ENCODE measurements at places on chromosomes 3 and 15.

- DNase-seq = no peak
These were observed 91.8 kb downstream of the BTD start for GRCh38 chr3:15693355-15693754.

GRCh38 chr3:155886915-155887314, 16.5 kb downstream of the GMPS start:
- no peak for DNase-seq

DNA sequence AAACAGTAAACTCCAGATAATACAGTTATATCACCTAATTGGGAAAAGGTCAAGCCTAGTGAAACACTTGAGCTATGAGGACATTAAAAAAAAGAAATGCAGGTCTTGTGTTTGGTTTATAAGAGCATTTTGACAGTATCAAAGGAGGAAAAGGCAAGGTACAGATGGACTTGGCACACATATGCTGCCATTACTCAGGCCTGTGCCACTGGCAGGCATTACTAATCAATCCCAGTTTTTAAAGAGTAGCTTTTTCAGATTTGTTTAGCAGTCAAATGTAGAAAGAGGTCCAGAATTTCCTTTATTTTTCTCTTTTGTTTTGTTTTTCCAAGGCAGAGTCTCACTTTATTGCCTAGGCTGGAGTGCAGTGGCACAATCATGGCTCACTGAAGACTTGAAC, 38.9 kb downstream of the MDFIC2 start:
- no peak for DNase-seq

GRCh38 chr15:74552773-74553441, 11.9 kb downstream of the ARID3B start:
- no peak for DNase-seq

GRCh38 chr15:25054329-25054728, 99.5 kb downstream of the SNRPN start:
- no peak for DNase-seq

- DNase-seq = no peak
These were observed 419.9 kb downstream of the ERC2 start for GRCh38 chr3:56048331-56048730.

DNA sequence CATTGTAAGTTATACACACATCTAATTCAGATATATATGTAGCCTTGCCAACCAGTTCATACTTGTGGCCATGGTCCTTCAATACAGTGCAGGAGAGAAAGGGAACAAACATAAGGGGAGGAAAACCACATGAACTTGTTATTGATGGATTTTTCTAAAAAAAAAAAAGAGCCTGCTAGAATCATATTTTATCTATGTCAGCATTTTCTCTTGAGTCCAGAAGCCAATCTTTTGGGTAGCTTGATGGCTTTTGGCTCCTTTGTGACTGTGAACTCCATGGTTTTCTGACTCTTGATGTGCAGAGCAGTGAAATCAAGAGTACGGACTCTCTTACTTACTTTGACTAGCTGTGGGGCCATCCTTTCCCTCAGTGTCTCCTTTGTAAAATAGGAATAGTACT, 197.4 kb upstream of the DPH6 start:
- no peak for DNase-seq

GRCh38 chr15:98949624-98950023, 58.0 kb downstream of the PGPEP1L start:
- no peak for DNase-seq

DNA sequence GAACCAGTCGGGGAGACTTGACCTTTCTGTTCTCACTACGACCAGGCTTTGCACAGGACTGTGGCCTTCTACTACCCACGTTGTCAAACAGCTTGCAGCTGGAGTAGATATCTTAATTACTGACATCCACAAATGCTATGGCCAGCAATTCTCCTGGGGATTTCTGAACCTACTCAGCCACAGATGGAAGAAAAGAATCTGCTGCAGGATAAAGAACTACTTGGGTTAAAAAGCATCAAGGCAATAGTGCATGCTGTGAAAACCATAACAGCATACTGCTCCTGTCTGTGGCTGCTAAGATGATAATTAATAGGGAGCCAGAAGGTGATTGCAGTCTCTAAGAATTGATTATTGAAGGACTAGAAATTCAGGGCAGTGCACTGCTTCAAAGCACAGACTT, 859.2 kb upstream of the SEMA6D start:
- DNase-seq = no peak

GRCh38 chr3:16665282-16665741, 60.1 kb upstream of the DAZL start:
- no peak for DNase-seq

- no peak for DNase-seq
These were observed 319.9 kb upstream of the GBE1 start for GRCh38 chr3:82081351-82081750.

DNA sequence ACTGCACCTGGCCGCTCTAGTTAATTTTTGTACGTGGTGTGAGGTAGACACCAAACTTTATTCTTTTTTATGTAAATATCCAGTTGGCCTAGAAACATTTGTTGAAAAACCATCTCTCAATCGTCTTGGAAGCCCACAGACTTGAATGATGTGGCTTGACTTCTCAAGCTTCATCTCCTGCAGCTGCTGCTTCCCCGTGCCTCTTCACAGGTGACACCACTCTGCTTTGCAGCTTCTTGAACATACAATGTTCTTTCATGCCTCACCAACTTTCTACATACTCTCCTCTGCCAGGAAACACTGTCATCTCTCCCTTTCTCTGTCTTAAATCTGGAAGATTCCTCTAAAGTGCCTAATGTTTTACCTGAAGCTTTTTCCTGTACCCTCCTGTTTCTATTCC, 35.6 kb downstream of the MAP6D1 start:
- DNase-seq = no peak

GRCh38 chr15:45122719-45123118, 7.0 kb downstream of the DUOXA1 start:
- DNase-seq = no peak

GRCh38 chr3:171881251-171881650, 38.1 kb downstream of the TMEM212 start:
- no peak for DNase-seq

DNA sequence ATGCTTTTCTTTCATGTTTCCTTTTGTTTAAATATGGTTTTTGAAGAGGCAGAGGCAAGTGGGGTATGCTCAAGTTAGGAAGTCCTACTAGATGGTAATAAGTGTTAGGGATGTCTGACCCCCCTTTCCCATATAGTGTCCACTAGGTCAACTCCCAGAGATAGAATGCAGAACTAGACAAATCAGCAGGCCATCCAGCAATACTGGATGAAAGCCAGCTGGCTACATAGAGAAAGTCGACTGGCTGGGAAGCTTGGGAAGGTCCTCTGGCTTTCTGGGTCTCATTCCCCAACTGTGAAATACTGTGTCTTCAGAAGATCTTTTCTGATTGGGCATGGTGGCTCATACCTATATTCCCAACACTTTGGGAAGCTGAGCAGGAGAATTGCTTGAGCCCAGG, 113.8 kb downstream of the SNRK start:
- DNase-seq = no peak

- no peak for DNase-seq
These were observed 179.5 kb downstream of the WNT5A start for GRCh38 chr3:55307622-55308021.

DNA sequence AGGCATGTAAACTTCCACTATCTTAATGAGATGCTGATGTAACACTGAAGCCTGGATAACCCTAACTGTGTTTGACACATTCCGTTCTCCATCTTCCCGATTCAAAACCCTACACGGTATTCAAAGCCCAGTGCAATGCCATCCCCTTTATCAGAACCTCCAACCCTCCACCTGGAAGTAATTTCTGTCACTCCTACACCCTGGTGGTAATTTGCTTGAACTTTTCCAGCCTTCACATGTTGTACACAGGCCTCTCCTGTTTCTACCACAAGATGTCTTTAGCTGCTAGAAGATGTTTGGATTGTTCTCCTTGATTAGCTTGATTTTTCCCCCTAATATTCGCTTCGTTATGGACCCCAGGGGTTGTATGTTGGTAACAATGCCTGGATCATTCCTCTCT, 208.9 kb downstream of the CHST2 start:
- no peak for DNase-seq

DNA sequence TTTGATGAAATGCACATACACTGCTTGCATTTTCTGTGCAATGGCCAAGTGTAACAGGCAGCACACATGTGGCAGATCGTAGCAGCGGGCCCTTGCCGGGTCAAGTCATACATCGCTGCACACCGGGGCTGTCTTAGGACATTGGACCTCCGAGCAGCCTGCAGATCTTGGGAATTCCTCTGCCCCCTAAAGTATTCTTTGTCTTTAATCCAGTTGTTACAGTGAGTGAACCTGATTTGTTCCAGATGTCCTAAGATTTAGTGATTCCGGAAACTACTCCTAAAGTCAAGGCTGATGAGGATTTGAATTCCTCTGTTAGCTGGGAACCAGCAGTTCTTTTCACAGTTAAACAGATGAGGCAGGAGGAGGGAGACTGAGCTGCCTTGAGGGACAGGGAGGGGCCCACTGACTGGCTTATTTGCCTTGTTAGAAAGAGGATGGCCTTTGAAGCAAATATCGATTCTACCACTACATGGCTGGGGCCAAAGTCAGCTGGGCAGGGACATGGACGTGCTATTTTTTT, 190.7 kb upstream of the CTDSPL start:
- DNase-seq = no peak

DNA sequence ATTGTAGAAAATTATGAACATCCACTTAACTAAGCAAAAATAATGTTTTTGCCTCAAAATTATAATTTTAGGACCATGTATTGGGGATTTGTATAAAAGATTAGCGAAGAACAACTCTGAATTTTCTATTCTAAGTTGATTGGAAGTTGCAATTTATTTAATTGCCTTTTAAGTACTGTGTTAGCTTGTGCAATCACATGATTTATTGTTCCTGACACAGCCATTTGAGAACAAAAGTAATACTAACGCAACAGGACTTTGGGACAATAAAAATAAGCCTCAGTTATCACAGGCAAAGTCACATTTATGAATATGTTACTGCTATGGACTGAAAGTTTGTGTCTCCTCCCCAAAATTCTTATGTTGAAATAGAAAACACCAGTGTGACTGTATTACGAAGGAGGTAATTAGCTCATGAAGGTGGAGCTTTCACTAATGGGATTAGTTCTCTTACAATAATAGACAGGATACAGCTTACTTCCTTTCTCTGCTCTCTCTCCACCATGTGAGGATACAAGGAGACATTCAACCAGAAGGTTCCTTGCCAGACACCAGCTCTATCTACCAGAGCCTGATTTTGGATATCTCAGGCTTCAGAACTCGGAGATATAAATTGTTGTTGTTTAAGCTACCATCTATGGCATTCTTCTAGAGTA, 745.9 kb downstream of the ZBBX start:
- no peak for DNase-seq

DNA sequence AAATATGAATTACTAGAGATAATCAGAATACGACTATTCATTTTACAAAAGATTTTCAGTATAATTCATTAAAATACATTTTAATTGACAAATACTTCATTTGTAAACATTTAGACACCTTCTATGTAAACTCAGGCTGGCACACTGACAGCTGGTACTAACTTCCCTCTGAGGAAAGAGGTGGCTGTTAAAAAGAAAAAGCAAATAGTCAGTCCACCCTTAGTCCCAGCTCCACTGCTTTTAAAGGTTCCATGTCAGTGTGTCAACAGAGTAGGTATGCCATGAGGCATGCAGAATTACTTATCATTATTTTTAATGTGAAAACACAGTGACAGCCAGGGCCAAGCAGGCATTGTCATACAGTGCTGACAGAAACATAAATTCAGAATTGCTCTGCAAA, 16.1 kb downstream of the TM6SF1 start:
- no peak for DNase-seq

- no peak for DNase-seq
These were observed 5.8 kb downstream of the TRA2B start for GRCh38 chr3:185931777-185932612.

GRCh38 chr3:147906285-147906684, 497.1 kb downstream of the ZIC1 start:
- DNase-seq = no peak

- no peak for DNase-seq
These were observed 110.7 kb upstream of the TMCO5A start for GRCh38 chr15:37823601-37824275.

- DNase-seq = no peak
These were observed 1059.0 kb downstream of the TUSC7 start for GRCh38 chr3:117768581-117768980.

GRCh38 chr3:81713031-81713430, 48.4 kb downstream of the GBE1 start:
- no peak for DNase-seq

DNA sequence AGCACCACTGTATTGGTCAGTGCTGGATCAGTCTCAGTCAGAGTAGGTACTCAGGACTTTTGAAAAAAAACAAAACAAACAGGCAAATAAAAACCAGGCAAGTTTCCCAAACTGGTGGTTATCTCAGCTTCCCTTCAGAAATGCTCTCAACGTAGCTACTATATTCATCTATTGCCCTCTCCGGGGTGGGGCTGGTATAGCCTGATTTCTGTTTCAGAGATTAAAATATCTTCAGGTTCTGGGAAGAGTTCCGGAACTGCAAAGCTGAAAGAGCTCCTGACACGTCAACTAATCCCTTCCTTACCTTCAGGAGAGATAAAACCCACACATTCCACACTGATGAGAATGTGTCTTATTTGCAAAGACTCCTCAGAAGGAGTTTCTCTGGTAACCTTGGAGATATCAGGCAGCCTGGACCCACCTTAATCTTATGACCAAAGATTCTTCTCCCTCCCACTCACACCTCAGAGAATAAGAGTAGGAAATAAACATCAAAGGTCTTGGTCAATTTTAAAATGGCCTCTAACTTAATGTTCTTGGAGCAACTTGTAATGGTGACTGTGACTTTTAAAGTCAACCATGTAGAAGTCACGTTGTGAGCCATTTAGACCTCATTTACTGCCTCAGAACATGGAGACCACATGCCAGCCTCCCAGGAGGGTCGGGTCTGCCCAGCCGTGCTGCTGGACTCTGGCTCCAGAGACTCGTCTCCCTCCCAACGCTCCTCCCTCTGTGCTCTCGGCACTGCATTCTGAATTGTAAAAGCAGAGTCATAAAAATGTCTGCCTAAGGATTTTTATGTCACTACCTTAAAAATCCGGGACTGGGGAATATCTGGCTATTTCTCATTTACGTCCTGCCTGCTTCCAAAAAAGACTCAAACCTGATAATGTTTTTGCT, 53.8 kb downstream of the CDCP1 start:
- no peak for DNase-seq

- DNase-seq = no peak
These were observed 61.8 kb downstream of the CFAP20DC start for GRCh38 chr3:58988041-58988440.

GRCh38 chr3:190619353-190619752, 105.5 kb downstream of the IL1RAP start:
- no peak for DNase-seq

GRCh38 chr3:124903896-124904834, 17.0 kb upstream of the ITGB5 start:
- no peak for DNase-seq

DNA sequence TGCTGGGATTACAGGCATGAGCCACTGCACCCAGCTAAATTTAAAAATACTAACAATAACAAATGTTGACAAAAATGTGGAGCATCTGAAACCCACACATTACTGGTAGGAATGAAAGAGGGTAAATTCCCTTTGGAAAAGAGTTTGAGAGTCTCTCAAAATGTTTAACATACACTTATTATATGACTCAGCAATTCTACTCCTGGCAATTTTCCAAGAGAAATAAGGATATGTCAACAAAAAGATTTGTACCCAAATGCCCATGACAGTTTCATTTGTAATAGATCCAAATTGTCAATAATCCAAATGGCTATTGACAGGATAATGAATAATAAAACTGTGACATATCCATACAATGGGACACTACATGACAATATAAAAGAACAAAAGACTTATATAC, 9.0 kb downstream of the HCLS1 start:
- no peak for DNase-seq
